Bronchial epithelial cell (primary cell): ENCODE measurements at places on chromosomes 1 and 21.

- DNase-seq = no peak
Measured at GRCh38 chr1:231964961-231965360, 338.4 kb downstream of the DISC1 start.

DNA sequence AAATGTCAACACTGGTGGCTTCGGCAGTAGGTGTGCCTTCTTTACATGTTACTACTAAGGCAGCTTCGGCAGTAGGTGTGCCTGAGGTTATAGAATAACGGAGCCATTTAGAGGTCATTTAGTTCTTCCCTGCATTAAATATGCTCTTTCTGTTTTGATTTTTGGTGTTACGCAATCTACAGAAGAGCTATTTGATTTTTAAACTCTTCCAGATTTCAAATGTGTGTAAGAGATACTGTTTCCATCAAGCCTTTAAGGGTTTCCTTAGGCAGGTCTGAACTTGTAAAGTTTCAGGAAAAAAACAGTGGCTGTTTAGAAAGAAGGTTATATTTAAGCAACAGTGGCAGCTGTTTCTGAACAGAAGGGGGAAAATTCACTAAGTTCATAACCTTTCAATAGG is 54.8 kb downstream of the PIK3R3 start:
- DNase-seq = peak; percentile 90

DNA sequence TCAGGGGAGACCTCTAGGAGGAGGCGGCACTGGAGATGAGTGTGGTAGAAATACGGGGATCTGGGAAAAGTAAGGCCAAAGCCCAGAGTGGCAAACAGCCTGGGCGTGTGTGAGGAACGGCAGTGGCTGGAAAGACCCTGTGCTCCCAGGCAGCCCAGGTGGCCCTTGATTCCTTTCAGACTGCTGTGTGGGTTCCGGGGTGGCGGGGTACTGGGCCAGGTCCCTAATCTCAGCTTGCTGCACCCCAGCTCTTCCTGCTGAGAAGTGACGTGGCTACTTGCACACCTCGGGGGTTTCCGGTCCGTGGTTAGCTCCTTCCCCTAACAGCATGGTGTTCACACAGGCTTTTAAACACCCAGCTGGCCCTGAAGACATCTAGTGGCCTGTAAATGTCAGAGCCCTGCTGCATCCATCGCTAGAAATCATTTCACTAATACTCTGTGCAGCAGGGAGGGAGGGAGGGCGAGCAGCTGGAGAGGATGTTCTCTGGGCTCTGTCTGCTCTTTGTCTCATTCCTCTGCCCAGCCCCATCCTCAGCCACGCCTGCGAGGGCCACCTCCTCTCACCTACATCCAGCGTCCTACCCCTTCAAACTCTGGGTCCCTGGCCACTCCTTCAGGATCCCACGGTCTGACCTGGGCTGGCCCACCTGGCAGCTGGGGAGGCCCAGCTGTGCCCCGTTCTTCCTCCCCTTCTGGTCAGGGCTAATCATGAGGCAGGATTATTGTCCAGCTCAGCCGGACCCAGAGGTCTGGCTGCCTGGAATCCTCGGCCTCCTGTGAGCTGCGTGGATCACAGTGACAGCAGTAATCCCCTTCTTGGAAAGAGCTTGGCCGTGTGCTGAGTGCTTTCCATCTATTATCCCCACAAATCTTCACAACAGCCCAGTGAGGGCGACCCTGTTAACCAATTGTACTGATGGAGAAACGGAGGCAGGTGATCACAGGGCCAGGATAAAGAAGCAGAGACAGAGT is 7.2 kb downstream of the ZDHHC18 start:
- DNase-seq = no peak

DNA sequence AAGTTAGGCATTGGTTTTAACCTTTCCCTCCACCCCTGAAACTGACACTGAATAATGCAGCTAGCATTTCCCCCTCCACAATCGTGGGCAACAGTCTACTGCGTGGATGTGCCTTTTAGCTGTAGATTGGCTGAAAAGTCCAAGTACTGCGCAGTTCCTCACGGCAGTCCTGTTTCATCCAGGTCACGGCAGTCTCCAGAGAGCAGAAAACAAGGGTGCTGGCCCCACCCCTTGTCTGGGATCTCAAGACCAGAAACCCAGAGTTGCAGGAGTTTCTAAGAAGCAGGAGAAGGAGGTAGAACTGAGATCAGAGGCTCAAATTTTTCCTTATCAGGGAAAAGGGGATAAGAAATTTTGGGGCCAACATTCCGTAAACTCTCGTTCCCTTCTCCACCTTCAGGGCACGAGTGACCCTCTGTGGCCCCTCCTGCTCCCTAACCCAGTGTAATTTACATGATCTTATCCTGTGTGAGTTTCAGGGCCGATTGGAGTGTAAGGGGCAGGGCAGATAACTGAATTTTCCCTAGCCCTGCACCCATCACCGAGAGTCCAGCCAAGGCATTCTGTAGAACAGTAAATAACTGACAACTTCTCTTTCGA is 25.9 kb upstream of the PLA2G2C start:
- DNase-seq = no peak

GRCh38 chr1:201551877-201552731 is 13.2 kb downstream of the NAV1 start:
- peak; percentile 26 for DNase-seq

DNA sequence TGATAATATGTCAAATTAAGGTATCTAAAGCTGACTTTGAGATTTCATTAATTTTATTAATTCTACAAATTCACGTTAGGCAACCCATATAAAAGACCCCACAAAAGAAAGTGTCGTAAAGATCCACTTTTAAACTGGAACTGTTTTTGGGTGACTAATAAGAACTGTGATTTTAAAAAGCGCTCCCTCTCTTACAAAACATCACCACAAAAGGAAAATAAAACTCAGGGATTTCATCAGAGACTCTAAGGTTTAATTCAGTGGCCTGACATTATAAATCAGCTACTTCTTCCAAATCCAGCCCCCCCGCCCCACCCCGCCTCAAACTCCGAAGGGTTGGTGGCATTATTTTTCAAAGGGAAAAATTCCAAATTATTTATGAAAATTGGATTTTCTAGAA is 2.7 kb downstream of the COL24A1 start:
- no peak for DNase-seq

DNA sequence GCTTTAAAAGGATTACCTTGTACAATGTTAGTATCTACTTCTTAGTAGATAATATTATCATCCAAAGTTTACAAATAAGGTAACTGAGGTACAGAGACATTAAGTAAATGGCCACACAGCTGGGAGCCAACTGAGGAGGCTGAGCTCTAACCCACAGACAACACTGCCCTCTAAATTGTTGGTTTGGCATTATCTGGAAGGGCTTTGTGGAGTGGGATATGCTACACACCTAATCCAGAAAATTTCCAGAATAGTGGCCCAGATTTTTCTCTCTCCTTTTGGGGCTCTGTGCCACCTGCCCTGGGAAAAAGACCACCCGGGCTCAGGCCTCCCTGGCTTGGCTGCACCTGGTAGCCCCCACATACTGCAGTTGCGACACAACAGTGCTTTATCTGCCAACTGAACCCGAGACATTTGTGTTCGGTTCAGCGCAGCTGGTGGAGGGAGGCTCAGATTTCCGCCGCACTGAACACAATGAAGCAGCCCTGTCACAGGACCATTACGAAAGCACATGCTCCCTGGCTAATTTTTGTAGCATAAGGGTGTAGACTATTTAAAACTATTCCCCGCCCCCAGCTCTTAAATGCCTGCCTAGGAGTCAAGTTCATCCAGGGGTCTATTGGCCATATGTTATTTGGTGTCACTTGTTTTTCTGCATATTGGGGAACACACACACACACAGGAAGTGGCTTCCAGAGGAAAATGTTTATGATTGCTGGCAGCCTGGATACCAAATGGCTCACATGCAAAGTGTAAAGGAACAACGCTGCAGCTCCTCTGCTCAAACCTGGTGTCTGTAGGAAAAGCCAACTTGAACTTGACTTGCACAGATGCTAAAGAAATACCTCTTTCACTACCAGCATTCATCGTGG is 92.3 kb upstream of the ESRRG start:
- DNase-seq = peak; percentile 18

GRCh38 chr1:61808968-61809367 is 66.7 kb downstream of the PATJ start:
- no peak for DNase-seq

- DNase-seq = no peak
Measured at GRCh38 chr1:198620951-198621824, 17.7 kb upstream of the PTPRC start.

GRCh38 chr1:52400131-52400530 is 4.1 kb downstream of the ORC1 start:
- peak; percentile 67 for DNase-seq

DNA sequence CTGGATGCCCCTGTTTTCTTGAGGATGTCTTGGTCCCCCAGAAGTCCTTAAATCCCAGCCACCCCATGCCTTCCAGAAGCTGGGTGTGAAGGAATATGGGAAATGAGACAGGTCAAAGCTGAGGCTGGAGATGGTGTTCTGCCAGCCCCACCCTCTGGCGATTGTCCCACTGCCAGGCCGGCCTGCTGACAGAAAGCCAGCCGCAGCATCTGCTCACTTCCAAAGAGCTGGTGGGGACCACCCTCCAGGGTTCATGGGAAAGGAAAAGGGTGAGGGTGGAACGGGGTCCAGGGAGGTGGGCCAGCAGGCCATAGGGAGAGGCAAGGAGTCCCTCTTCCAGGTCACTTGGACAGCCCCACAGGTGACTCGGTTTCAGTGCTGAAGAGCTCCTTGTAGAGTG is 1.9 kb upstream of the LINGO4 start:
- no peak for DNase-seq

DNA sequence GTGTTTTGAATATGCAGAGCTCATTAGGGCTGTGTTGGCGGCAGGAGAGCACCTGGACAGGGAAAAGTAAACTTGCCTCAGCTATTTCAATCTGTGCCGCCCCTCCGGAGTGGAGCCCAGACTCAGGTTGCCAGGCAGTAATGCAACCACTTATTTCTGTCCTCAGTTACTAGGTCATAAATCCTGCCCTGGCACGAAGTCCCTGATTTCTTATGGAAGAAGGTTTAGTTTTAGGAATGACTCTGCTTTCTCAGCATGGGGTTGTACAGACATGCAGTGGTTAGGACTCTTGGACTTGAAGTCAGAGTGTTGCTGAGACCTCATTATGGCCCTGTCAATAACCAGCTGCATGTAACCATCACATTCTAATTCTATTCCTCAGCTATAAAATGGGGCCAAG is 98.3 kb upstream of the FGGY start:
- DNase-seq = peak; percentile 7

- DNase-seq = no peak
Measured at GRCh38 chr1:212728606-212729005, 29.0 kb upstream of the BATF3 start.

- peak; percentile 13 for DNase-seq
Measured at GRCh38 chr1:57192222-57192621, 226.4 kb upstream of the C8B start.

- peak; percentile 96 for DNase-seq
Measured at GRCh38 chr1:200381256-200381984, 28.4 kb downstream of the ZNF281 start.

GRCh38 chr1:201750120-201750519 is 78.8 kb upstream of the IPO9 start:
- no peak for DNase-seq

- DNase-seq = peak; percentile 87
Measured at GRCh38 chr1:151130987-151131586, 15.3 kb downstream of the SEMA6C start.

GRCh38 chr21:30326390-30326789 is 6.3 kb upstream of the KRTAP26-1 start:
- no peak for DNase-seq

DNA sequence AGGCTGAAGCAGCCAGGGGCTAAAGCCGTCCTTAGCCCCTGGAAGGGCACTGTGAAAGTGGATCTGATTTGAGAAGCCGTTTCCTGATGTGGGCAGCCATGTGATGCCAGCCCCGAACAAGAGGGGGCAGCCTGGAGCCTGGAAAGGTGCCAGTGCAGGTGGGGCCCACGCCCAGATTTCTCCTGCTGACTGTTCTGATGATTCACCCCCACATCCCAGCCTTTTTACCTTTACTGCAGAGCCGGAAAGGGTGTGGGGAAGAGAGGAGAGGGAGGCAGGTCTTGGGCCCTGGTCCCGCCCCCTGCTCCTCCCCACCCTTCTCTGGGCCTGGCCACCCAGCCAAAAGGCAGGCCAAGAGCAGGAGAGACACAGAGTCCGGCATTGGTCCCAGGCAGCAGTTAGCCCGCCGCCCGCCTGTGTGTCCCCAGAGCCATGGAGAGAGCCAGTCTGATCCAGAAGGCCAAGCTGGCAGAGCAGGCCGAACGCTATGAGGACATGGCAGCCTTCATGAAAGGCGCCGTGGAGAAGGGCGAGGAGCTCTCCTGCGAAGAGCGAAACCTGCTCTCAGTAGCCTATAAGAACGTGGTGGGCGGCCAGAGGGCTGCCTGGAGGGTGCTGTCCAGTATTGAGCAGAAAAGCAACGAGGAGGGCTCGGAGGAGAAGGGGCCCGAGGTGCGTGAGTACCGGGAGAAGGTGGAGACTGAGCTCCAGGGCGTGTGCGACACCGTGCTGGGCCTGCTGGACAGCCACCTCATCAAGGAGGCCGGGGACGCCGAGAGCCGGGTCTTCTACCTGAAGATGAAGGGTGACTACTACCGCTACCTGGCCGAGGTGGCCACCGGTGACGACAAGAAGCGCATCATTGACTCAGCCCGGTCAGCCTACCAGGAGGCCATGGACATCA is at the start of gene SFN:
Gene SFN, plus strand, starts transcription at position 369 of the 904 bp plus-strand sequence. Its CDS starts 64 bp downstream, at position 433.
- peak; percentile 96 for DNase-seq

DNA sequence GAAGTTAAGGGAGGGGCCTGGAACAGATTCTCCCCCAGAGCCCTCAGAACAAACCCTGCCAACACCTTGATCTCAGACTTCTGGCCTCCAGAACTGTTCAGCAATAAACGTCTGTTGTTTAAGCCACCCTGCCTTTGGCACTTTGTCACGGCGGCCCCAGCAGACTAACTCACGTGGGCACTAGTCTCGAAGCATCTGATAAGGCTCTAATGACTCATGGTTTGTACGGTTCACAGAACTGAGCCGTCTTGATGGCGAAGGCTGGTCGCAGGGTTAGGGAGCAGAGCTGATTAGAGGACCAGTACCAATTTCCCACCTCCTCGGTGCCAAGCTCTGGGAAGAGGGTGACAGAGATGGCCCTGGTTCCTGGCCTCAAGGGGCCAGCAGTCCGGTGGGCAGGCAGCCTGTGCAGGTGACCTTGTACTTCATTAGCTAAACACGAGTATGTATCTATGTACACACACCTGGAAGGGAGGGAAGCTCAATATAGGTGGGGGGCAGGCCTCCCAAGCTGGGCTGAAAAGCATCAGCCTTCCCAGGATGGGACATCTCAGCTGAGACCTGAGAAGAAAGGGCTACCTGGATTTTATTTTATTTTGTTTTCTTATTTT is 112.8 kb downstream of the MRPS6 start:
- DNase-seq = no peak

- peak; percentile 33 for DNase-seq
Measured at GRCh38 chr1:65292861-65293593, 16.3 kb upstream of the DNAJC6 start.

DNA sequence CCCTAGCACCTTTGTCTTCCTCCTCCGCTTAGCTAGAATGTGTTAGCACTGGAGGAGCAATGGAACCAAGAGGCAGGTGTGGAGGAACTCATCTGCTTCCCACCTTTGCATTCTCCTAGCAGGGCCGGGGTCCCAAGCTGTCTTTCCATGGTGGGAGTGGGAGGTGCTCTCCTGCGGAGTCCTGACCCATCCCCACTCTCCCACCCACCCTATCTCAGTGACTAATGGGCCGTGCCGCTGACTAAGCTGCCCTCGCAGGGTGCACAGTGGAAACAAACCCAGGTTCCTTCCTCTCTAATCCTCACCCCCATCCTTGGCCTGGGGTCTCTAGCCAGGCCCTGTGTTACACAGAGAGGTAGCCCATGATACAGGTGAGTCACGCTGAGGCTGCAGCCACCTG is 177.5 kb downstream of the HIVEP3 start:
- peak; percentile 13 for DNase-seq

GRCh38 chr1:7970246-7970645 is 8.7 kb downstream of the PARK7 start:
- no peak for DNase-seq

- DNase-seq = no peak
Measured at GRCh38 chr1:180930687-180931086, 18.0 kb downstream of the KIAA1614 start.
